Gastroesophageal sphincter (tissue), 4 donors: ENCODE measurements at places on chromosomes 4 and X. TPM values are rescaled to one million over a fixed set of nuclear protein-coding genes. Genes with fewer than 3 reads are reported as not detected.

DNA sequence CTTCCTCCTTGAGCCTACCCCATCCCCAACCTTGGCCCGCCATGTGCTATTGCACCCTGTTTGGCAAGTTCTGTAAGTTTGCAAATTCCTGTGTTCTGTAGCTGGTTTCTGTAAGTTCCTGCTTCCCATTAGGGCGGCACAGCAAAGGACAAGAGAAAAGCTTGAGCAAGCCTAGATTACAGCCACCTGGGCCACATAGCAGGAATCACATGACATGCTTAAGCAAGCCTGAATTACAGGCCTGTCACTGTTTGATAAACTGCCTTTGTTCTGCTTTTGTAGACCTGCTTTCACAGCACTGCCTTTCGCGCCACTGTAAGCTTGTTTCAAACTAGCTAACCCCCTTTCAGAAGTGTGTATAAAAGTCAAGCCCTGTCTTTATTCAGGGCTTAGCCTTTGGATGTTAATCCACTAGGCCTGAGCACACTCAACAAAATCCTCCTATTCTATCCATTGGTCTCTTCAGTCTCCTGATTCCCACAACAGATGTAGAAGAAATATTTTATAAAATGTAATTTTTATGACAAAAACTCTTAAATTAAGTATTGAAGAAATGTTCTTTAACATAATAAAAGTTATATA lies 906.8 kb upstream of the NDST4 start:
- H3K4me1 ChIP-seq = no peaks in the 10 kb centered on the region
- H3K36me3 ChIP-seq = no peaks in the 10 kb centered on the region
- H3K27me3 ChIP-seq = no peaks in the 10 kb centered on the region
- no peak for ATAC-seq

GRCh38 chr4:26873391-26874026 lies 12.9 kb downstream of the STIM2 start:
- peaks cover 13% of the 10 kb centered on the region for H3K4me1 ChIP-seq
- H3K27ac ChIP-seq = no peak overlapping the region
- no peaks in the 10 kb centered on the region for H3K27me3 ChIP-seq
- no peak overlapping the region for H3K4me3 ChIP-seq

DNA sequence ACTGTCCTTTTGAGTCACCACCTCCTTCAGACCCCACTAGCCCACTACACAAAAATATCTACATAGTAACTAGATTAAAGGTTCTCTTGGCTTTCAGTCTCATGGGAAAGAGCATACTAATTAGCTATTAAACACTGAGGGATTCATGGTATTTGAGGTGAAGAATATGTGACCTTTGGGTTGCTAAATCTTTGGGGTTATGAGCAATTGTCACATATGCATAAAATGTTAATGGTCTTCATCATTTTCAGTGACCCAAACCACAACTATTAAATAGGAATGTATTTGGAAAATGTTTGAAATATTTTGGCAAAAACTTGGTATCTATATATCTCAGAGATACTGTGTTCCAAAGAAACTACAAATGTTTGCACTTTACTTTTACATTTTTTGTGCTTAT lies 365.1 kb downstream of the MAGEB5 start:
- no peak overlapping the region for H3K4me3 ChIP-seq
- no peak for ATAC-seq
- H3K27ac ChIP-seq = no peak overlapping the region

- no peaks in the 10 kb centered on the region for H3K27me3 ChIP-seq
- H3K36me3 ChIP-seq = no peaks in the 10 kb centered on the region
- no peaks in the 10 kb centered on the region for H3K4me1 ChIP-seq
Measured at GRCh38 chr4:84631573-84631972, 48.6 kb downstream of the CDS1 start.

GRCh38 chr4:60366661-60367060 lies 833.5 kb upstream of the ADGRL3 start:
- H3K27ac ChIP-seq = no peak overlapping the region
- H3K4me1 ChIP-seq = no peaks in the 10 kb centered on the region
- no peaks in the 10 kb centered on the region for H3K27me3 ChIP-seq
- H3K36me3 ChIP-seq = no peaks in the 10 kb centered on the region
- no peak for ATAC-seq

- no peak overlapping the region for H3K4me3 ChIP-seq
- H3K27me3 ChIP-seq = no peaks in the 10 kb centered on the region
- H3K4me1 ChIP-seq = no peaks in the 10 kb centered on the region
- no peak overlapping the region for H3K27ac ChIP-seq
Measured at GRCh38 chr4:86043755-86044592, 315.9 kb downstream of the MAPK10 start.

DNA sequence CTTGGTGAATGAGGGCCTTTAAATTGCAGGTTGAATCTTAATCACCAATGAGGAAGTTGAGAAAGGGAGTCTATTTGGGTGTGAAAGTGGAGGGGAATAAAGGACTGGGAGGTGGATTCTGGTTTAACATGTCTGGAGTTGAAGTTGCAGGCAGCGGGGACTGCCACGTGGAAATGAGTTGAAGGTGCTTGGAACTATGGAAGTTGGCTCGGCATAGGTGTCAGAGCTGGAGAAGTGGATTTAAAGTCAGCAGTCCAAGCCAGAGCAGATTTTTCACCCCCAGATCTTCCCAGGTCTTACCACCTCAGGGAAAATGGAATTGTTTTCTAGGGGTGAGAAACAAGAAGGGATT lies 44.9 kb downstream of the TIGD4 start:
- ATAC-seq = no peak
- no peak overlapping the region for H3K4me3 ChIP-seq
- no peaks in the 10 kb centered on the region for H3K27me3 ChIP-seq
- no peak overlapping the region for H3K27ac ChIP-seq

DNA sequence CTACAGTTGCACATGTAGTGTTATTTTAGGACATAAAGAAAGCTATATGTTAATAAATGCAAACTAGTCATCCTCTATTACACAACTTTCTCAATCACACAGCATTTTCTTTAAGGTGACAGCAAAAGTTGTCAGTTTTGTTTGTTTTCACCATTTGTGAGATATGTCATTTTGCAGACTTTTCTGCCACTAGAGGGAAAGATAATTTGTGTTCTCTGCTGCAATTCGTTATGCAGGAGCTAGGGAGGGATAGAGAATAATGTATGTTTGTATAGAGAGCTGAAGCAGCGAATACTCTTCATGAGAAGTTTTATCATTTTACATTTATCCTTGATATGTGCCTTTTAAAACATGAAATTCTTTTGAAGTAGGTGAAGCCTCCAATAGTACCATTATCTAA lies 670.6 kb upstream of the ATOH1 start:
- no peaks in the 10 kb centered on the region for H3K27me3 ChIP-seq
- no peak overlapping the region for H3K27ac ChIP-seq
- H3K36me3 ChIP-seq = no peaks in the 10 kb centered on the region

GRCh38 chrX:130877892-130878341 lies 25.1 kb downstream of the ENOX2 start:
- no peaks in the 10 kb centered on the region for H3K27me3 ChIP-seq
- no peaks in the 10 kb centered on the region for H3K36me3 ChIP-seq
- no peak overlapping the region for H3K27ac ChIP-seq
- H3K4me1 ChIP-seq = no peaks in the 10 kb centered on the region

DNA sequence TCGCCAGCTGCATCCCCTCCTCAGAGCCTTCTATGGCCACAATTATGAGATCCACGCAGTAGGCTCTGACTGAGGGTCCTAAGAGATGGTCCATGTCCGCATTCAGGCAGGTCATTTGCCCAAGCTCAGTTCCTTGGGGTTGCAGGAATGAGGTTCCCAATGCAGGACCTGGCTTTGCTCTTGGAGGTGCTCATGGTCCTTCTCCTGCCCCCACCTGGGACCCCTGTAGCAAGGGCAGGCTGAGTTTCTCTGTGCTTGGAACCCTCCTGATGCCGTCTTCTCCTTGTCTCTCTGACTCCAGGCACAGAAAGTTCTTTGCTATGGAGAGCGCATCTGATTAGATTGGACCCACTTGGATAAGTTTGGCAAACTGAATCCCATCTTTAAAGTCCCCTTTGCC lies 16.5 kb upstream of the SHOX start:
- H3K27me3 ChIP-seq = peaks cover 68% of the 10 kb centered on the region
- no peak overlapping the region for H3K27ac ChIP-seq
- no peaks in the 10 kb centered on the region for H3K36me3 ChIP-seq
- H3K4me1 ChIP-seq = no peaks in the 10 kb centered on the region
- no peak overlapping the region for H3K4me3 ChIP-seq

DNA sequence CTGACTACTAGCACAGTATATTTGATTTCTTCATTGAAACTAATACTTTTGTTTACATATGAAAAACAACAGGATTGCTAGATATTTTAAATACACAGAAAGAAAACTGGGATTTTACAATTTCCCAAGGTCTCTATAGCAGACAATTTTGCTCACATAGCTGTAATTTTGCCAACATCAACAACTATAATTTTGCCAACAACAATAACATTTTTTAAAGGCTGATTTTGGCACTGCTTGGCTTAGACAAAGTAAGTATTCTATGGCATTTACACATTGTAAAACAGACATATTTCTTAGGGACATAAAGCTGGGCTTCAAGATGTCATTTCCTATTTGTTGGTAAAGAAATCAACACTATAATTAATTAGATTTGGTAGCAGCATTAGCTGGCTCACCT lies 922.1 kb downstream of the RAB28 start:
- H3K27ac ChIP-seq = no peak overlapping the region
- no peak for ATAC-seq
- no peaks in the 10 kb centered on the region for H3K36me3 ChIP-seq
- no peaks in the 10 kb centered on the region for H3K4me1 ChIP-seq
- no peaks in the 10 kb centered on the region for H3K27me3 ChIP-seq

- no peak for ATAC-seq
- no peak overlapping the region for H3K4me3 ChIP-seq
- H3K4me1 ChIP-seq = no peaks in the 10 kb centered on the region
- H3K36me3 ChIP-seq = no peaks in the 10 kb centered on the region
Measured at GRCh38 chr4:130336585-130337217, 1240.7 kb downstream of the C4orf33 start.

- H3K4me3 ChIP-seq = no peak overlapping the region
- peak; percentile 6 for ATAC-seq
- no peak overlapping the region for H3K27ac ChIP-seq
- no peaks in the 10 kb centered on the region for H3K4me1 ChIP-seq
Measured at GRCh38 chr4:6290769-6291547, 21.3 kb downstream of the WFS1 start.

DNA sequence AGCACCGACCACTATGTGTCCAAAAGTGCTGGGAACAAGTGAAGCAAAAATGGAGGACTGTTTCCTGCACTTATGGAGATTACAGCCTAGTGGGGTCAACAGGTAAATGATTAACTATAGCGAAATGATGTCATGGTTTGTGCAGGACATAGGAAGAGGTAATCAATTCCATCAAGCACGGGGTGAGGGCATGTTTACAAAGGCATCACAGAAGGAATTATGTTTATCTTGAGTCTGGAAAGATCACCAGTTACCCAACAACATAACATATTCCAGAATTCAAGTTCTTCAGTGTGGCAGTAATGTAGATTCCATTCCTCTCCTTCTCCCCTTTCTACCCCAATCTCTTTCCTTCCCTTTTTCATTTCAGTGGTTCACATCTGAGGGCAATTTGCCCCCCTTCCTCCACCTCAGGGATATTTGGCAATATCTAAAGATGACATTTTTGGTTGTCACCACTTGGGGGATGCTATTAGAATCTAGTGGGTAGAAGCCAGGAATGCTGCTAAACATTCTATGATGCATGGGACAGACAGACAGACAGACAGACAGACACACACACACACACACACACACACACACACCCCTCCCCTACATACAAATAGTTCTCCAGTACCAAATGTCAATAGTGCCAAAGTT lies 24.1 kb downstream of the FAM47E start:
- ATAC-seq = no peak

GRCh38 chrX:68018248-68019203 lies 414.8 kb downstream of the OPHN1 start:
- H3K27me3 ChIP-seq = no peaks in the 10 kb centered on the region
- H3K27ac ChIP-seq = no peak overlapping the region
- H3K36me3 ChIP-seq = no peaks in the 10 kb centered on the region
- no peak for ATAC-seq
- no peaks in the 10 kb centered on the region for H3K4me1 ChIP-seq
- no peak overlapping the region for H3K4me3 ChIP-seq

- ATAC-seq = no peak
- H3K36me3 ChIP-seq = no peaks in the 10 kb centered on the region
- H3K4me1 ChIP-seq = no peaks in the 10 kb centered on the region
- H3K27ac ChIP-seq = no peak overlapping the region
- no peaks in the 10 kb centered on the region for H3K27me3 ChIP-seq
Measured at GRCh38 chr4:22683726-22684125, 9.0 kb upstream of the GBA3 start.

- H3K4me3 ChIP-seq = no peak overlapping the region
Measured at GRCh38 chr4:53646795-53647194, 55.5 kb upstream of the LNX1 start.

- no peak overlapping the region for H3K4me3 ChIP-seq
- H3K27me3 ChIP-seq = no peaks in the 10 kb centered on the region
- no peak overlapping the region for H3K27ac ChIP-seq
- H3K36me3 ChIP-seq = no peaks in the 10 kb centered on the region
- H3K4me1 ChIP-seq = no peaks in the 10 kb centered on the region
- ATAC-seq = no peak
Measured at GRCh38 chrX:138946926-138947325, 235.4 kb upstream of the FGF13 start.

DNA sequence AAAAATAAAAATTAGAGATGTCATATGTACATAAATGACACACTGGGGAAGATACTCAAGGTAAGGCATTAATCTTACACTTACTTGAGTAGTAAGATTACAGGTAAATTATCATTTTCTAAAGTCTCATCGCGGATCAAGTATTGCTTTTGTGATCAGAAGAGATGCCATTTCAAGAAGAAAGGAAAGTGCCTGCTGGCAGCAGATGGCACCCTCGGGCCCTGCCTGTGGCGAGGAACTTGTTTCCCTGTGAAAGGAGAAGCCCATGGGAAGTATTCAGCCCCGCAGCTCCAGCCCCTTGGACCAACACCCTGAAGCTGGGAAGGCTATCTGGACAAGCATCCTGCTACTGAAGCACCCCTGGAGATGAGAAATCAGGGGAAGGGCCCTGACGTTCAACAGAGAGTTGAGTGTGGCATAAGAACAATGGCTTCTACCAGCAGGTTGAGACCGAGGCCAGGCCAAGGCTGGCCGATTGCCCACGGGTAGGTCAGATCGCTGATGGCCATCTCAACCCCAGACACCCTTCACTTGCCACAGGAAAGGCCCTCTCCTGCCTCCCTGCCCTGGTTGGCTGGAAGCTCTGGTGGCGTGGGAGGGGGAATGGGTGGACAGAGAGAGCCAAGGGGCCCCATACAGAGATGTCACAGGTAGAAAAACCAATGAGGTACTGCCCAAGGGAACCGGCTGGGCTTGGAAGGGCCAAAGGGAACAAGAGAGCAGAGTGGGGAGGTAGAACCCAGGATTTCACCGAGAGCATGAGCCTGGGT lies 18.8 kb upstream of the MXD4 start:
- H3K27me3 ChIP-seq = no peaks in the 10 kb centered on the region
- no peaks in the 10 kb centered on the region for H3K4me1 ChIP-seq
- H3K4me3 ChIP-seq = no peak overlapping the region
- H3K27ac ChIP-seq = no peak overlapping the region
- no peaks in the 10 kb centered on the region for H3K36me3 ChIP-seq

The CFAP99 gene
- not detected for total RNA-seq

The ATOH1 gene
- total RNA-seq = not detected

The SH3RF1 gene
- 17.6 TPM for total RNA-seq

The CT45A1 gene
- total RNA-seq = not detected

The PF4V1 gene
- not detected for total RNA-seq

The RHOXF2B gene
- not detected for total RNA-seq

The XAGE1A gene
- not detected for total RNA-seq

The COL25A1 gene
- total RNA-seq = 0.62 TPM

The SHISA3 gene
- 13.5 TPM for total RNA-seq
